ENCODE measurements at places on chromosomes 5 and 9.
A peak's percentile ranks its signal among the peaks of the same experiment; 100 is the strongest.

GRCh38 chr5:20537911-20538703, 550.1 kb upstream of the CDH18 start:
- ATAC-seq: no peak

GRCh38 chr9:127311239-127311741, 46.7 kb downstream of the GARNL3 start:
- peak; percentile 61 for ATAC-seq

DNA sequence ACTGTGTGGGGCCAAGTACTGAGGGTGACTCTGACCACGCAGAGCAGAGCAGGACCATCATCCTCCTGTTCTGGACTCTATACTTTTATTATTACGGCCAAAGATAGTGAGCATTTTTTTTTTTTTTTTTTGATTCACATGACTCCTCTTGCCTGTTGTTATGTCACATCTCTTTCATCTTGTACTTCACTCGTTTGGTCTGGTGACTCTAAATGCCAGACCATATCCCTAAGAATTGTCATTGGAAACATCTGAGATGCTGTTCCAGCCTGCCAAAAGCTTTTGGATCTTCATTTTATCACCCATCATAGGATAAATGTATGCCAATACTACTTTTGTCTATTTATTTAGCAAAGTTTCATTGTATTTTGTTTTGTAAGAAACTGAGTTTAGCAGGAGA, 168.2 kb upstream of the RAI14 start:
- ATAC-seq: no peak

GRCh38 chr9:95373069-95373681, 55.7 kb upstream of the FANCC start:
- ATAC-seq: no peak

- ATAC-seq: no peak
Measured at GRCh38 chr5:172494630-172495505, 40.5 kb upstream of the SH3PXD2B start.

GRCh38 chr5:56525113-56525512, 290.2 kb upstream of the MAP3K1 start:
- ATAC-seq: peak; percentile 37

GRCh38 chr5:172558076-172558976, 82.7 kb upstream of the NEURL1B start:
- no peak for ATAC-seq

- ATAC-seq: no peak
Measured at GRCh38 chr9:127660886-127661741, 45.7 kb upstream of the CFAP157 start.

DNA sequence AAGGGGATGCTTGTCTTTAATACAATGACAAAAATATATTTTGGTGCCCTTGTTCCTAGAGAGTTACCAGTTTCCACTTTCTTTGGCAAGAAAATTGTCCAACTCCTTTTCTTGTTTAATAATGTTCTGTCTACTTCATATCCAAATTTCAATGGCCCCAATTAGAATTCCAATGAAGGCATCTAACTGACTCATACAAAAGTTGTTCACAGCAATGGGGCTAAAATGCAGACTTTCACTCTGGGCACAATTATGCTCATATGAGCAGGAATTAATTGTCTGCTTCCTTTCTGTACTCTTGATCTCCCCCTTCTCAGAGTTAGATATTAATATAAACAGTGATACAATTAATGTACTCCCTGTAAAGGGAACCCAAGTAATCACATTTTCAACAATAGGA, 42.1 kb upstream of the ZNF622 start:
- no peak for ATAC-seq

GRCh38 chr5:137454671-137455070, 44.5 kb downstream of the SPOCK1 start:
- ATAC-seq: no peak

GRCh38 chr9:131125038-131125287, 423 bp upstream of the NUP214 start:
- ATAC-seq: peak; percentile 0

DNA sequence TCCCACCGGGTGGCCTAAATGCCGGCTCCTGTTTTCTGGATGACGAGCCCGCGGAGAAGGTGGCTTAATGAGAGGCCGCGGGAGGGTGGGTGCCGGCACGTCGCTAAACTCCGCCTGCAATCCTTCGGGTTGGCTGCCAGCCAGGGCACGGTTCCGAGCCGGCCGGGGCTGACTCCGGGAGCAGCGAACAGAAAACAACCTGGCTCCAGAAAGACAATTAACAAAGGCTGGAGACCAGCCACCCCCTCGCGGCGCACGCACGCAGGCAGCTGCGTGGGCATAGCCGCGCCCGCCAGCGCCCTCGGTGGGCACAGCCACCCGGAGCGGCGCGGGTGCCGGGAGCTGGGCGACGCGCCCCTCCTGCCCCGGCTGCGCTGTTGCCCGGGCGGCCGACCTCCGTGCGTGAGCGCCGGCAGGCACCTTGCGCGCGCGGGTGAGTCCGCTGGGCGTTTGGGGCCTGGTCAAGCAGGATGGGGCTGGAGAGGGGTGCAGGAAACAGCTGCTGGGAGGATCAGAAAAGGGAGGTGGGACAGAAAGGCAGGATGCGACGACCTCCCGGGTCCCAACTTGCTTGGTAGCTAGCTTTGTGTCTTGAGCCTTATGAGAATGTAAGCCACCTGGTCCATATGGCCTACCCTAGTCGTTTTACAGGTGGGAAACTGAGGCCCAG, at the start of gene ARHGEF37:
Gene ARHGEF37 (plus strand): TSS at position 307 of the 670 bp plus-strand sequence. CDS start 16,272 bp downstream, outside the sequence.
- ATAC-seq: peak; percentile 74

DNA sequence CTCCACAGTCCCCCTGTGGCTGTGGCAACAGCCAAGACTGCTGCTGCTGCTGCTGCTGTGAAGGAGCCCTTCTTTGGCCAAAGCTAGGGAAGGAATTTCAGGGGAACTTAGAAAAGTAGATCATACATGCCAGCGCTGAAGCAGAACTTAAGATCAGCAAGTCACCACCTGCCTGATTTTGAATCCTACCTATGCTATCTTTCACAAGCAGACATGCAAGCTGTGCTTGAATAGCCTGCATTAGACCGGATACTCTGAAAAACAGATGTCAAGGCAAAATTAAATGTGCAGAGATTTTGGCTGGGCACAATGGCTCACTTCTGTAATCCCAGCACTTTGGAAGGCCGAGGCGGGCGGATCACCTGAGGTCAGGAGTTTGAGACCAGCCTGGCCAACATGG, 99.3 kb upstream of the ZNF366 start:
- no peak for ATAC-seq

GRCh38 chr5:54630738-54631359, 113.3 kb downstream of the SNX18 start:
- no peak for ATAC-seq

DNA sequence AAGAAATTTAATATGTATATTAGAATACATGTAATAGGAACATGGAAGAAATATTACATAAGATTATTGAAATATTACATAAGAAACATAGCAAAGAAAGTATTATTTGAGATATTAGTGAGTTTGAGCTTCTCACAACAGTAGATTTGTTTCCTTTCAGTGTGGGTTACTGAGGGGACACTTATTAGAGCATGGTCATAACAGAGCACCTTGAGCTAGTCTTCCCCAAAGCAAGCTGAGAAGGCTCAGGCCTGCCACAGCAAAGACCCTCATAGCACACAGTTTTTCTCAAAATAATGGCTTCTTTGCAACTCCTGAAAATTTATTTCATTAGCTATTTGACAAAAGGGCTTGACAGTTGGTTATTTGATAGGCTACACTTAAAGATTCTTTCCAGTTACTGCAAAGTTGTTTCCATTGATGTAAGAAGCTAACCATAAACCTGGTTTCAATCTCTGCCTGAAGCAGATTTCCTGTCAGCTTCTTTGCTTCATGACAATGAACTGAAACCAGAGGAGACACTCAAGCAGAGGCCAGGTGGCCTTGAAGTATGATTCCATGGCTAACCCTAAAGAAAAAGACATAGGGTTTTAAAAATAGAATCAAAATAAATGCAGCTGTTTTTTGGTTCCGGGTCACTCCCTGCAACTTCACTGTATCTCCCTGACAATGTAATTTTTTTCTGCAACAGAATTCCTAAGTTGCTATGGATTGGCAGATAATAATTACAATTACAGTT, 68.6 kb downstream of the ERMP1 start:
- no peak for ATAC-seq

GRCh38 chr5:24161559-24161958, 483.2 kb downstream of the CDH10 start:
- ATAC-seq: no peak

DNA sequence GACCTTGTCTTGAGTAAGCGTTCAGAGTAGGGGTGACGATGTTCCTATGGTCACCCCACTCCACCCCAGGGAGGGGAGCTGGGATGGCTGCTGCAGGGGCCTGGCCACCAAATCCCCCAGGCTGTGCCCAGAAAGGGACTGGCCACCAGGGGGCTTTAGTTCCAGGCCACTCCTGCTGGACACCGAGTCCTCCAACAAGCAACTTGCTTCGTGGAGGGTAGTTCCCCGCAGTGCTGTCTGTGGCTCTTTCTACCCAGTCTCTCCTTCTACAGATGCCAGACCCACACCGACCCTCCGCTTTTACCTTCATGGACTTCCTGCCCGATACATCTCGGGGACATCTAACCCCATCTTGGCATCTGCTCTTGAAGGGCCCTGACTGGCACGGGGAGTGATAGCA, 35.7 kb upstream of the GABRP start:
- no peak for ATAC-seq

DNA sequence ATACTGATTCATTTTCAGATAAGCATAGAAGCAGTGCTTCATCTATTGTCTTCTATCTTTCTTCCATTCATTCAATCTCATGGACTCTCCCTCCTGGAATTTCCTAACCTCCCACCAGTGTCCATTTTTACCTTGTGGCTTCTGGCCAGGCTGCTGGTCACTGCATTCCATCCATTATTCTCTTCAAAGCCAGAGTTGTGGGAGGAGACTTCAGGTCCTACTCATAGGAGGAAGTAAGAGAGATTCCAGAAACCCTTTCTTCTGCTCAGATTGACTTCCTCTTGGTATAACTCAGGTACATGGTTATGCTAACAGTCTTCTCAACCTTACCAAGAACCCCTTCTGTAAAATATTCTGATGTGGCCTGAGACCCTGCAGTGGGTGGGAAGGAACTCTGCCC, 153.3 kb upstream of the SLC12A2 start:
- ATAC-seq: peak; percentile 26

DNA sequence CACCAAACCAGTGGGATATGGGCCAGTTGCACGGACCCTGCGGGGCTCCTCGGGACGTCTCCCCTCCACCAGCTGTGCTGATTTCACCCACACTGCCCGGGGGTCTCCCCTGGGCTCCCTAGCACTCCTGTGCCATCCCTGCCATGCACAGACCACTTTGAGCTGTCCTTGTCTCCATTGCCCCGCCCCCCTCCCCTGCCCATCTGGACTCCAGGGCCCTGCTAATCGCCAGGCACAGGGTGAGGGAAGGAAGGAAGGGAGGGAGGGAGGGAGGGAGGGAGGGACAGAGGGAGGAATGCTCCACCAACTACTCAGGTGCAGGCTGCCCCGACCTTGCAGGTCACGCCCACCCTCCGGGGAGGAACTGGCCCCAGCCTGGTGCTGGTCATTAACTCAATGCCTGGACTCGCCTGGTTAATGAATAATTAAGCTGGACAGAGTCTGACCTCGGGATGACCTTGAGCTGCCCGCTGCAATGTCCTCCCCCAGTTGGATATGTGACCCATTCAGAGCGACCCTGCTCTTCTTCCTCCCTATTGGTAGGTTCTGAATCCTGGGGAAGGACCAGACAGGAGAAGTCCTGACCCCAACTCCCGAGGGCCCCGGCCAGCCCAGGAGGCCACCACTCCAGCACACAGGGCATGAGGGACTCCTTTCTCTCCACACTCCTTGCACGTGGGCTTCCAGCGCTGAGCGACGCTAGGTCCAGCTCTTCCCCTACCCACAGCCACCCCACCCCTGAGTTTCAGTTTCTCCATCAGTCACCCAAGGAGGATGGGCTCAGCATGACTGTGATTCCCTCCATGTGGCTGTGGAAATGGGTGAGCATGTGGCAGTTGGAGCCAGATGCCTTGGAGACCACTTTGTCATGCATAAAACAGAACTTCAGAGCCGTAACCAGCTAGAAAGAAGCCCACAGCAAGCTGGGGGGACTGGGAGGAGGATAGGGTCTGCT, 62.1 kb downstream of the C9orf50 start:
- ATAC-seq: no peak

- no peak for ATAC-seq
Measured at GRCh38 chr5:324736-325612, 3.5 kb downstream of the AHRR start.

DNA sequence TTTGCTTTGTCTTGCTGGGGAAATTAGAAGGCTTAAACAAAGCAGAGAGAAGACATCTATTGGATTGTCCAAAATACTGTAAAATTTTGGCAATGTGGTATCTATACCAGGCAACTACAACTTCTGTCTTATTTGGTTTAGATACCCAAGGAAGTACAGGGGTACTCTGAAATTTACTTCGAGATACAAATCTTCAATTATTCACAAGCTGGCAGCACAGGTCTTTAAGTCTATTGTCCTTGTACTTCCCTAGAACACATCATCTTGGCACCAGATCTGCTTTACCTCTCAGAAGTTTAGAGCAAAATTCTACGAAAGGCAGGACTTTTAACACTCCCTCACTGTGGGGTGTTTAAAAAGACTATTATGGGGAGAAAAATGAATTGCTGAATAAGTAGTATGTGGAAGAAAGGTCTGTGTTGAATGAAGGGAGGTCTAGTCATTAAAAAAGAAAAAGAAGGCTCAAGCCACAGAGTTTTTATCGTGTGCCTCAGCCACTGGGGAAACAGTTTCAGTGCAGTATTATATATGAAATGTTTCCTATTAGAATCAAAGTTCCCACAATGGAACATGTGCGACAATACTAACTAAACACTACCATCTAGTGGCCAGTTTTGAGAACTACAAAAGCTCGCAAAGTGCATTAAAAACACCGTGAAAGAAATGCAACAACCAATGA, 93.7 kb downstream of the PDE4D start:
- ATAC-seq: peak; percentile 83

- ATAC-seq: no peak
Measured at GRCh38 chr5:122959740-122960445, 76.6 kb downstream of the PPIC start.

- ATAC-seq: no peak
Measured at GRCh38 chr5:141997358-141997960, 15.4 kb downstream of the GNPDA1 start.

GRCh38 chr5:134517553-134517952, 7.9 kb upstream of the JADE2 start:
- no peak for ATAC-seq

- peak; percentile 75 for ATAC-seq
Measured at GRCh38 chr5:7876867-7877266, 7.9 kb downstream of the MTRR start.

- no peak for ATAC-seq
Measured at GRCh38 chr5:5017827-5018577, 122.1 kb upstream of the ADAMTS16 start.

- ATAC-seq: no peak
Measured at GRCh38 chr5:140883927-140884697, 2.2 kb downstream of the PCDHA13 start.

DNA sequence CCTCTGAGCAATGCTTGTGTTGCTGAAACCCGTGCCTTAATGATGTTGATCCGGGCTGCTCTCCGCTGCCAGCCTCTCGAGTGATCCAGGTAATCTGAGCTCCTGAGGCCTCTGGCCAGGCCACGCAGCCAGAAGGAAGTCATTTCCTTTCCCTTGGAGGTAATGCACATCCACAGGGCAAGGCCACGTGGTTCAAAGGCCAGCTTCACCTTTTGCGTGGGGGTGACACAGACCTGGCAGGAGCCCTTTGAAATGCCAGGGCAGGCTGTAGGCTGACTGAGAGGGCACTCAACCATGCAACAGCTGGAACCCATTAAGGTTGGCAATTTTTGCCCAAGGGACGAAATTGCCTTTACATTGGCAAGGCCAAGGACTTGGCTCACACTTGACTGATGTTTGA, 80.4 kb downstream of the LIX1 start:
- ATAC-seq: no peak
